ENCODE measurements at places on chromosomes 1 and 21. TPM values are rescaled to one million over a fixed set of nuclear protein-coding genes. Genes with fewer than 3 reads are reported as not detected.
A peak's percentile ranks its signal among the peaks of the same experiment; 100 is the strongest.

DNA sequence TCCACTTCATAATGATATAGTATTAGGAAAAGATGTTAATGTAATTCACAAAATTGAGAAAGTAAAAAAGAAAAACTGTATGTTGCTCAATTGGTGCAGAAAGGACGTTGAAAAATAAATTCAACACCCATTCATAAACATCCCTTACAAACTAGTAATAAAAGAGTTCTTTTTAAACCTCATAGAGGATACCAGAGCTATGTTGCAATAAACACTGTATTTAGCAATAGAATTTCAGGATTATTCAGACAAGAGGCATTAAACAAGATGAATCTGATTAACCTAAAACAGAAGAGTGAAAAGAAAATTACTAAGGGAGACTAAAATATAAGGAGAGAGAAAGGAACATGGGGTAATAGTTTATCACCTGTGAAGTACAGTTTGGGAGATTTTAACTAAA is 154.8 kb downstream of the NTPCR start:
- no peak for DNase-seq

The TRIM33 gene
- 24.8 TPM for total RNA-seq

DNA sequence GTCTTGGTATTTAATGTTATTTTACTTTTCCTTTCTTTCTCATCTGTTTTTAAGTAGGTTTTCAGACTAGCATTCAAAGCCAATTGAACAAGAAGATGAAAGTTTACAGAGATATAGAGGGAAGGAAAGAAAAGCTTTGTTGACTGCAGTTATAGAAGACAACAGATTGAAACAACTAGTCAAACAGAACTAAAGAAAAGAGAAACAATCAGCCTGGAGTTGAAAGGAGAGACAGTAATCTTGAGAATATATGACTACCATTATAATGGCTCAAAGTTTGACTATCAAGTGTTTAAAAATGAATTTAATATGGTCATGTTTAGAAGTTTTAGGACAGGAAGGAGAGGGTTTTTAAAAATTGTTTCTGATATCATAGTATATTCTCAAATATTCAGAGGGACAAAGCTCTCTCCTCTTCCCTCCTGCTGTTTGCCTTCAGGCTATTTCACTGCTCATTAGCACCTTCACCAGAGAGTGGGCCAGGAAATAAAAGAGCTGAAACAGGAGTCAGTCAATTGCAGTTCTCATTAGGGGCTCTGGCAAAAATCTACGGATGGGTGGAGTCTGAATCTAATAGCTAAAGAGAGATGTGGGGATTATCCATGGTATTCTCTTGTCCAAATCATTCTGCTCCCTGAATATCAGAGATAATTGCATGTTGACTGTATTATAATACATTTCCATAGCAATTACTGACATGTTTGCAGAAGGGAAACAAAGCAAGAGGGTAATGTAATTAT is 577.8 kb downstream of the BRINP3 start:
- no peak for DNase-seq

- no peak for DNase-seq
Measured at GRCh38 chr1:95806171-95806570, 572.2 kb downstream of the RWDD3 start.

The SLAMF1 gene
- total RNA-seq = 0.13 TPM

The KCNE2 gene
- total RNA-seq = not detected

The S100B gene
- total RNA-seq = not detected

The ILDR2 gene
- under 0.01 TPM for total RNA-seq

GRCh38 chr1:243991650-243992049 is 59.4 kb upstream of the ZBTB18 start:
- no peak for DNase-seq

The TMPRSS3 gene
- under 0.01 TPM for total RNA-seq

DNA sequence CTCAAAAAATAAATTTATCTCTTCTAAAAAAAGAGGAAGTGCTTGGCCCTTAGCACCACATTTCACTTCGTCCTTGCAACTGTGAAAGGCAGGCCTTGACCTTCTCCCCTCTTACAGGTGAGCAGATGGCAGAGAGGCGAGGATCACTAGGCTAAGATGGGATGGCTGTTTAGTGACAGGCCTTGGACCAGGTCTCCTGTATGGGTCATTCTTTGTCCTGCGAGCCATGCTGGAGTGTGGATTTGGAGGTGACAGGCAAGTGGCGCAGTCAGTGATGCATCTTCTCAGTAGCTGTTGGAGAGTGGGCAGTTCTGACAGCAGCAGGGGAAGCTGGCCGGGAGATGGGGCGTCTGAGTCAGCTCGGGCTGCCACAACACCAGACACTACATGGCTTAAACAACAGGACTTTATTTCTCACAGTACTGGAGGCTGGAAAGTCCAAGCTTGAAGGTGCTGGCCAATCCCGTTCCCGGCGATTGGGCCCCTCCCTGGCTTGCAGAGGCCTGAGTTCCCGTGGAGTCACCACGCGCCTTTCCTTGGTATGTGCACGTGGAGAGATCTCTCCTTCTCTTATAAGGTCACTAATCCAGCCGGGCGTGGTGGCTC is 16.5 kb downstream of the SLC27A3 start:
- DNase-seq = no peak

DNA sequence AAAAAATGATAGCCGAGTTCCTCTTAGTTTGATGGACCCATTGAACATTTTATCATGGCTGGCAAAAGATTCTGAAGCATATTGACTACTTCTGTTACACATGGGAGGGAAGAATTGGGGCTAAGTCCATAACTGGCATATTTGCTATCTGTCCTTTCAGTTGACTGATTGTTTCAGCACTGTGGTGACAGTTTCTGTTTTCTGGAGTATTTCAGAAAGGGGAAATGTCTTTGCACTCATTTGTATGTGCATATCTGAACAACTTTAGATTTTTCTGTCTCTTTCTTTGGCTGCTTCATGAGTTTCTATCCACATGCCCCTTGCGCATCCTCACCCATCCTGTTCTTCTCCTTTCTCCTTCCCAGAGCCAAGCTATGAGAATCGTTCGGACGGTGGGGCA is 33.2 kb downstream of the SPATA46 start:
- no peak for DNase-seq

- no peak for DNase-seq
Measured at GRCh38 chr1:186620566-186621350, 59.5 kb downstream of the PTGS2 start.

GRCh38 chr1:17318262-17318661 is 10.3 kb downstream of the PADI4 start:
- DNase-seq = no peak

GRCh38 chr1:169426174-169426705 is 1.0 kb downstream of the CCDC181 start:
- DNase-seq = no peak

- DNase-seq = peak; percentile 9
Measured at GRCh38 chr21:44267655-44268142, 6.0 kb upstream of the DNMT3L start.

DNA sequence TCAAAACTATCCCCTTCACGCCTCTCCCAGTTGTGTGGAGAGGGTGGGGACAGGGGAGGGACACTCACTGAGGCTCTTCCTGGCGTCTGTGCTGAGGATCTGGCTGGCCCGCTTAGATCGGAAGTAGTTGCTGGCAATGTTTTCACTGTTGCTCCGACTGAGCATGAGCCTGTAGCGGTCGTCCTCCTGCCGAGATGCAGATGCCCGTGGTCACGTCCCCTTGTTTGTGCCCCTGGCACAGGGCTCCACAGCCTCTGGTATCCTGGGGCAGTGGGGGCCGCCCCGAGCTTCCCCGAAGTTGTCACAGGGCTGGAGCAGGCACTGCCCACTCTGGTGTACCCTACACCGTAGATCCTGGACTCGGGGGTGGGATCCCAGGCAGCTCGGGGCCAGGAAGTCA is 5.0 kb upstream of the DDOST start:
- DNase-seq = peak; percentile 14

Data from dermis microvascular lymphatic vessel endothelial cell (primary cell).